ENCODE measurements at places on chromosomes 13 and 19. TPM values are rescaled to one million over a fixed set of nuclear protein-coding genes. Genes with fewer than 3 reads are reported as not detected.

- DNase-seq, result no peak
Observed at GRCh38 chr13:69495096-69495495, 612.5 kb upstream of the ATXN8OS start.

Gene IL11
- 0.95 TPM for total RNA-seq

Gene BABAM1
- 258 TPM for total RNA-seq

- DNase-seq, result no peak
Observed at GRCh38 chr19:5960005-5961001, 17.6 kb downstream of the RANBP3 start.

GRCh38 chr13:36057041-36057440 is 74.1 kb downstream of the DCLK1 start:
- no peak for DNase-seq

DNA sequence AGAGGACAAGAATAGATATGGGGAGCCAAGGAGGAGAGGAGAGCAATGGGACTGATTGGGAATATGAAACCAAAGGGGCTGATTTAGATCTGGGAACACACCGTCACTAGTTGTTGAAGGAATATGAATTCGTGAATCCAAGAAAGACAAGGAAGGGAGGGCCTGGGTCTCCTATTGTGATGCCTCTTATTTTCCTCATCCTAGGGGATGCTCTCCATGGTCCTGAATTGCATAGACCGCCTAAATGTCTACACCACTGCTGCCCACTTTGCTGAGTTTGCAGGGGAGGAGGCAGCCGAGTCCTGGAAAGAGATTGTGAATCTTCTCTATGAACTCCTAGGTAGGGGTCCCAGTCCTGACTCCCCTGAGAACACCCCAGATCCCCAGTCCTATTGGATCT is 21.5 kb downstream of the RYR1 start:
- no peak for DNase-seq

Gene IGFL4
- not detected for total RNA-seq

DNA sequence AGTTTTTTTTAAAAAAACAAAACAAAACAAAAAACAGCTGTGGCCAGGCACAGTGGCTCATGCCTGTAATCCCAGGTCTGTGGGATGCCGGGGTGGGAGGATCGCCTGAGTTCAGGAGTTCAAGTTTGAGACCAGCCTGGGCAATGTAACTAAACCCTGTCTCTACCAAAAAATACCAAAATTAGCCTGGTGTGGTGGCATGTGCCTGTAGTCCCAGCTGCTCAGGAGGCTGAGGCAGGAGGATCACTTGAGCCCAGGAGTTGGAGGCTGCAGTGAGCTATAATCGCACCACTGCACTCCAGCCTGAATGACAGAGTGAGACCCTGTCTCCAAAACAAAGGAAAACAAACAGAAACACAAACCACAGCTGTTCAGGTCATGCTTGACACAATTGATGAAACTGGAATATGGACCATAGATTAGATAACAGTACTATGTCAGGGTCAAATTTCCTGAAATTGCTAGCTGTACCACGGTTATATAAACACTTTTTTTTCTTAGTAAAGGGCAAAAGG is 6.9 kb upstream of the ANGPTL4 start:
- peak; percentile 71 for DNase-seq

- DNase-seq, result no peak
Observed at GRCh38 chr19:459724-460511, 915 bp downstream of the SHC2 start.

DNA sequence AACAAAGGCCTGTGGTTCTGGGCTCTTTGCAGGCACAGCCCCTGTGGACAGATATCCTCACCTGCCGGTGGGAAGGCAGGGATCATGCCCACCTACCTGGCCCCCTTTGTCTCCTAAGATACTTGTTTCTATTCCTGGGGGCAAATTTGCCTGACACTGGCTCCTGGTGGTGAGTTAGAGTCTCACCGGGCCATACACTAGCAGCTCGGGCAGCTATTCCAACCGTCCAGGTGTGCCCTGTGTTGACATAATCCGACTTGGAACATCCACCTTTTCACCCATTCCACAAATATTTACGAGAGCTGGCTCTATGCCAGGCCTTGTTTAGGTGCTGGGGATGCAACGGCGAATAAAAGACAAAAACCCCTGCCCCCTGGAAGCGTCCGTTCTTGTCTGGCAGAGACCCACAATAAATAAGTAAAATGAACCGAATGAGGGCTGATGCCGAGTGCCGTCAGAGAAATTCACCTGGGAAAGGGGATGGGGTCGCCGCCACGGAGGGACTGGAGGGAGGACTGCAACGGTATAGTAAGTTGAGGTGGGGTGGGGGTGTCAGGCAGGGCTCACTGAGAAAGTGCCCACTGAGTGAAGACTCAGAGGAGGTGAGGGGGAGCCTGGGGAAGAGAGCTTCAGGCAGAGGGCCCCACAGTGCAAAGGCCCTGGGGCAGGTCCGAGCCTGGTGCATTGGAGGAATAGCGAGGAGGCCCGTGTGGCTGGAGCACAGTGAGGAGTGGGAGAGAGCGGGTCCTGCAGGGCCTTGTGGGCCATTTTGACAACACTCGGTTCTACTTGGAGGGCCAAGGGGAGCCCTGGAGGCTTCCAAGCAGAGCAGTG is 43.2 kb upstream of the RANBP3 start:
- DNase-seq, result no peak

Gene JSRP1
- not detected for total RNA-seq

DNA sequence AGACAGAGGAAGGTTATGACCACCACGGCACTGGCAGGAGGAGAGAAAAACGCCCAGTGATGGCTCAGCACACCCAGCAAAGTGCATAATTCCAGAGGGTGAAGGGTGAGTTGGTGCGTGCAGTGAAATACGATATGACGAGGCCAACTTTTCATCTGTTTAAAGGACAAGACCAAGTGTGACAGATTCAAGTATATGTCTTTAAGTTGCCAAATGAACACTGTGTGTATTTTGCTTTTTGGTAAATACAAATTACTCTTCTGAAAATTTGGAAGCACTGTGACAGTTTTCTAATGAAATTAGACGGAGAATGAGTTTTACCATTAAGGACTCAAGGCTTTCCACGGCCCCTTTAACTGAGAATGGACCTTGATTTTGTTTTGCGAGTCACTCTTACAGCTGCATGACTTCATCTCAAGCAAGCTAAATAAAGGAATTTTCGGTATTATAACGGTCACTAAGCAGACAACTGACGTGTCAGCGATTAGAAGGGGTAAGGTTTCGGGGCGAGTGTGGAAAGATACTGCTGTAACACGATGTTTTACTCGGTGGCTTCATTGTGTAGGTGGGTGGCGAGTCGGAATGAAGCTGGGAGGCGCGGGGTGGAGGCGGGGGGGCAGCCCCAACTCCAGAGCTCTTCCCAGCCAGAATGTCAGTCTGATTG is 22.8 kb downstream of the COL4A2 start:
- DNase-seq, result no peak

DNA sequence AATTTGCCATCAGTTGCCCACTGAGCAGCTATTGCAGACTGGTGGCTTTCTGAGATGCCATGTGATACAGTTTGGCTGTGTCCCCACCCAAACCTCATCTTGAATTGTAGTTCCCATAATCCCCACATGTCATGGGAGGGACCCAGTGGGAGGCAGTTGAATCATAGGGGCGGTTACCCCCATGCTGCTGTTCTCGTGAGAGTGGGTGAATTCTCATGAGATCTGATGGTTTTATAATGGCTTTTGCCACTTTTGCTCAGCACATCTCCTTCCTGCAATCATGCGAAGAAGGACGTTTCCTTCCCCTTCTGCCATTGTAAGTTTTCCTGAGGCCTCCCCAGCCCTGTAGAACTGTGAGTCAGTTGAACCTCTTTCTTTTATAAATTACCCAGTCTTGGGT is 34.8 kb upstream of the ANKRD10 start:
- no peak for DNase-seq

GRCh38 chr19:36266375-36266961 is 51.6 kb downstream of the ZNF146 start:
- no peak for DNase-seq

DNA sequence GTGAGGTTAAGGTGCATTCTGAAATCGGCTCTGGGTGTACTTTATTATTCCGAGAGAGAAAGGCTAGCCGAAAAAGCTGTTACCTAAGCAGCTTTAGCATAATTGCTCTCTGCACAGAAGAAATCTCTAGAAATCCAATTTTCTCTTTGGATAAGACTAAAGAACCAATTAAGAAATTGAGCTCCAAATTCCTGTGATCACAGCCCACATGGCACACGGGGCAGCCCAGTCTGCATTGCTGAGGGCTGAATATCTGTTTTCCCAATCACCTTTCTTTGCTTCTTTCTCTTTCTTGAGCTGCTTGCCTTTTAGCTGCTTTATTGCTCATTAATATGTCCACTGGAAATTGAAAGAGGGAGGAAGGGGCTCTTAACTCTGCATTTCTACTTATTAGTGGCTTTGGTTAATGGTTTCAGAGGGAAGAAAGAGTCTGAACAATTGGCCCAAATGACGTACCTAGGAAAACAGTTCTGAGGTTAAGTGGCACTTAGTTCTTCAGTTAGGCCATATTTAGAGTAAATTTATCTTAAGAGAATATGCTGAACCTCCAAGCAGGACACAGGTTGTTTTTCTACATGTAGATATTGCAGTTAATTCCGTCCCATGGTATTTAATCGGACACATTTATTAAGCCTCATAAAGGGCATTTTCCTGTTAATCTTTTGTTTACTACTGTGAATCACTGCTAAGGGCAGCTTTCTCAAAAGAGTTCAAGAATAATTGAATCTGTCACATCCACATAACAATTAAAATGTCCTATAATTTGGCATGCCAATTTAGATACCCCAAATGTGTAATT is 265.7 kb downstream of the ABCC4 start:
- no peak for DNase-seq

Gene ZNF419
- 8.7 TPM for total RNA-seq

GRCh38 chr13:97371486-97372109 is 62.4 kb upstream of the RAP2A start:
- no peak for DNase-seq

Gene ASF1B
- total RNA-seq, result 63.3 TPM

- peak; percentile 76 for DNase-seq
Observed at GRCh38 chr19:6530386-6531162, at the start of gene TNFSF9. TNFSF9 (plus strand) TSS chr19:6531026; CDS start chr19:6531037, 11 bp downstream.

DNA sequence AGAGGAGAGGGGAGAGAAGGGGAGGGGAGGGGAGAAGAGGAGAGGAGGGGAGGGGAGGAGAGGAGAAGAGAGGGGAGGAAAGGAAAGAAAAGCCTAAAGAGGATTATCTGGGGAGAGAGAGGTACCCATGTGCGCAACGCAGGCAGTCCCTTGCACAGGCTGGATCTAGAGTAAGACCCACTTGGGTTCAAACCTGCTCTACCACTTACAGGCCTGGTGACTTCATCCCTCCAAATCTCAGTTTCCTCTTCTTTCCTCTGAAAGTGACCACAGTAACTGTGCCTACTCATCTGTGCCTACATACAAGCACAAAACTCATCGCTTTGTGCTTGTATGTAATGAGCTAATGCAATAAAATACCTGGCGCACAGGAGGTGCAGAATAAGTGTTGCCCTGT is 732 bp upstream of the MAP1S start:
- DNase-seq, result no peak

Gene MAMSTR
- 0.79 TPM for total RNA-seq

Gene PSG3
- not detected for total RNA-seq

DNA sequence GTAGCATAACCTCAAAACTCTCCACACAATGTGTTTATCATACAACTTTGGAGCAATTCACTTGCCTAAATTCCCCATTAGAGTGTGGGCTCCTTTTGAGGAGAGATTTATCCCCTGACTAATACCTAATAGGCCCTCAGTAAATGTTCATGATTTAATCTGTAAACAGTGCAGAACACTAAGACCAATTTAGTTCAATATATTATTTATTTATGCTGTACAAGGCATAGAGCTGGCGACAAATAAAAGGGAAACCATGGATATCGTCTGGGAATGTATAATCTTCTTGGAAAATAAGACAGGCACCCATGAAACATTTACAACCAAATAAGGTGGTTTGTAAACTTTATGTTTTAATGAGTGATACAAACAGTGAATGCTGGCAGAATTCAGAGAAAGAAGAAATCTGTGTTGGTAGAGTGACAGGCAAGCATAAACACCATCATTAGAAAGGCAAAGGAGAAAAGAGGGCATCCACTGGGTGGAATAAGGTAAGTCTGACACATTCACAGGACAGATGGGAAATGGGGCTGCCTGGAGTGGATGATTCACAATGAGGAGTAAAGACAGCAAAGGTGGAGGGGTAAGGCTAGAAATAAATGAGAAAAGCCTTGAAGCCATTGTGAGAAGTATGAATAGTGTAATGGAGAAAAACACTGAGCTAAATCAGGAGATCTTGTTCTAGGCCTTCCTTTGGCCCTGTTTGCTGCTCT is 106.1 kb upstream of the MIR17HG start:
- DNase-seq, result no peak

Gene UBE2S
- total RNA-seq, result 369 TPM

- peak; percentile 82 for DNase-seq
Observed at GRCh38 chr19:53865918-53866864, 1.5 kb upstream of the MYADM start.

GRCh38 chr13:60066226-60066625 is 97.5 kb downstream of the DIAPH3 start:
- no peak for DNase-seq

Gene S1PR5
- not detected for total RNA-seq

- no peak for DNase-seq
Observed at GRCh38 chr13:113756441-113757097, 2.5 kb upstream of the TMEM255B start.

- no peak for DNase-seq
Observed at GRCh38 chr13:27035892-27036235, 135.7 kb downstream of the USP12 start.

GRCh38 chr13:79695754-79696153 is 214.8 kb downstream of the NDFIP2 start:
- no peak for DNase-seq

- no peak for DNase-seq
Observed at GRCh38 chr13:95023405-95023804, 277.8 kb downstream of the ABCC4 start.

Gene EMP3
- 149 TPM for total RNA-seq

- DNase-seq, result no peak
Observed at GRCh38 chr13:105272660-105273631, 1262.5 kb downstream of the EFNB2 start.

DNA sequence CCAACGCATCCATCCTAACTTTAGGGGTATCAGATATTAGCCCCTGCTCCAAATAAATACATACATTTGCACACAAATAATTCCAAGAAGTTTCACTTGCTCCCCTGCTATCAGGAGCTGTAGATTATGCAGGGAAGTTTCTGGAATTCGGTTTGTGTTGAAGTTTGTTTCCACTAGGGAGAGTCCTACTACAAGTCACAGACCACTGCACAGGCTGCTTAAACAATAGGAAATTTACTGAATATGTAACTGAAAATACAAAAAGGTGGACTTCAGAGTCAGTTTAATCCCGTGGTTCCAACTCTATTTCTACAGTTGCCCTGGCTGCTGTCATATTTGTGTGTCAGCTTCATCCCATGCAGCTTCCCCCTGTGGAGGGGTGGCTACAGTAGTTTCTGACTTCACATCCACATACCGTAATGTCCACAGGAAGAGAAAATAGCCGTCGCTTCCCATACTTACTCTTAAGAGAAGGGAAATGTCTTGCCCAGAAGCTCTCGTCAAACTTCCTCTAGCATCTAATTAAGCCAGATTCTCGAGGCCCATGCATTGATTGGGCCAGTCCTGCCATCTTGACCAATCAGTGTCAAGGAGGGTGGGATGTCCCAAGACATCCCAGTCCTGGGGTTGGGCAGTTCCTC is 286.6 kb downstream of the COG6 start:
- DNase-seq, result no peak
